GM10248 (cell line): ENCODE measurements at places on chromosomes 6 and 20.

DNA sequence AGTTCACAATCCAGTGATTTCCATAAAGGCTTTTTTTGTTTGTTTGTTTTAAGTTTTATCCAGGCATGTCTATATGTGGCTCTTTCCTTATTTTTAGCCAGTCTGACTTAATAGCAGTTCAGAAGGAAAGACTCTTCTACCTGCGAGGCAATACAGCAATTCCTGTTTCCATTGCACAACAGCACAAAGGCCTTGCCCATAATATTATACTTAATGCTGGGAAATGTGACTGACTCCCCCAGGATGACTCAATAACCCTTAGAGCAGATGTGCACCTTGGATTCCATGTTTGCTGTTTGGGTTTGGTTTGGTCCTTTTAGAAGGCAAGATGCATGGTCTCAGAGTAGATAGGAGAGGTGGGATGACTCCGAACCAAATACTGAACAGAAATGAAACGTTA lies 184.1 kb downstream of the MTFR2 start:
- DNase-seq: no peak

GRCh38 chr20:37160683-37161082 lies 18.4 kb upstream of the RPN2 start:
- no peak for DNase-seq

GRCh38 chr20:24821391-24821790 lies 127.7 kb upstream of the CST7 start:
- no peak for DNase-seq

DNA sequence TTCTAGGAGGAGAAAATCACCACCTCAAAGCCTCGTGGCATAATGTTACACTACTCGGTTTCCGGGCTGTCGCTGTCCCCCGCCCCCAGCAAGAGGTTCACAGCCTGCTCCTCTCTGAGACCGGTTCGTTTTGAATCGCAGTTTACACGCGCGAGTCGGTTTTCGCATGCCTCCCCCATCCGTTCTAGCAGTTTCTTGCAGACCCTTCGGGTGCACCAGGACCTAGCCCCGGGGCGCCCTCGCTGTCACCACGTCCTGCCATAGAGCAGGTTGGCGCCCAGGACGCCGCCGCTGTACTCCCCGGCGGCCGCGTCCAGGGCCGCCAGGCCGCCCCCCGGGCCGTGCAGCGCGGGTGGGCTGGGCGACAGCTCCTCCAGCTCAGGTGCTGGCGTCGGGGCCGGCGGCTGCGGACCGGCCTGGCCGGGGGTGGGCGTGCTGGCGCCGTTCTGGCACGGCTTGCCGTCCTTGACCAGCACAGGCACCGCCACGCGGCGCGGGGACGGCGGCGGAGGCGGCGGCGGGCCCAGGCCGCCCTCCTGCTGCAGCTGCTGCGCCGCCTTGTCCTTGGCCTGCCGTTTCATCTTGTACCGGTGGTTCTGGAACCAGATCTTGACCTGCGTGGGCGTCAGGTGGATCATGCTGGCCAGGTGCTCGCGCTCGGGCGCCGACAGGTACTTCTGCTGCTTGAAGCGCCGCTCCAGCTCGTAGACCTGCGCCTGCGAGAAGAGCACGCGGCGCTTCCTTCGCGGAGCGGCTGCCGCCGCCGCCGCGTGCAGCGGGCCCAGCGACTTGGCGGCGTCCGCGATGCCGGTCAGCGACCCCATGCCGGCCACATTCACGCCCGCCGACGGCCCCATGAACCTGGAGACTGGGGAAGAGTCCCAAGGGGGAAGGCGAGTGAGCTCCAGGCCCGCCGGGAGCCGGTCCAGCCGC lies 1.4 kb downstream of the NKX2-4 start:
- peak; percentile 21 for DNase-seq

- DNase-seq: no peak
Measured at GRCh38 chr6:31622684-31623091, 2.2 kb downstream of the PRRC2A start.

GRCh38 chr6:136551103-136551502 lies 881 bp upstream of the MAP7 start:
- no peak for DNase-seq

DNA sequence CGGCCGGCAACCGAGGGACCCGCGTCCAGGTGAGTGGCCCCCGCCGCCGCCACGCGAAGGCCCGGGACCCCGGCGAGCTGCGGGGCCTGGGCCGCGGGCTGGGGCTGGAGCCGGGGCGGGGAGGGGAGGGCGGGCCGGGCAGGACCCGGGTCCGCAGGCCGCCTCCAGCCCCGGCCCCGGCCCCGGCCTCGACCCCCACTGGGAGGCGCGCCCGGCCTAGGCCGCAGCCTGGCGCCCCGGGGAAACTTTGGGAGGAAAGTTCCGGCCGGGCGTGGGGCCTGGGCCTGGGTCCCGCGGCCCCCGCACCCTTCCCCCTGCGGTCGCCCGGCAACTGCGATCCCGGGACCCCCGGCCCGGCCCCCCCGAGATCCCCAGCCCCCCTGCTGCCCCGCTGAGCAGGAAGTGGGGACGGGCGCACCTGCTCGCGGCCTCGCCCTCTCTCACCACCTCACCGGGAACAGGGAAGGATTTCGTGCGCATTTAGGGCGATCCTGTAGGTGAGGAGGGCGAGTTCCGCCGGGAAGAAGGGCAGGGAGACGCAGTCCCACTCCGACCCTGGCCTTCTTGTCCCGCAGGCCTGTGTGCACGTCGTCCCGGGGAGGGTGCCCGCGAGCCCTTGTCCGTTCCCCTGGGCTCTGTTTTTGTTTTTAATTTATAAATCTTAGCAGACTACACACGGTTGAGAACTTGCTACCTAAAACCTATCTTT lies 402 bp downstream of the OSBPL2 start:
- DNase-seq: no peak

DNA sequence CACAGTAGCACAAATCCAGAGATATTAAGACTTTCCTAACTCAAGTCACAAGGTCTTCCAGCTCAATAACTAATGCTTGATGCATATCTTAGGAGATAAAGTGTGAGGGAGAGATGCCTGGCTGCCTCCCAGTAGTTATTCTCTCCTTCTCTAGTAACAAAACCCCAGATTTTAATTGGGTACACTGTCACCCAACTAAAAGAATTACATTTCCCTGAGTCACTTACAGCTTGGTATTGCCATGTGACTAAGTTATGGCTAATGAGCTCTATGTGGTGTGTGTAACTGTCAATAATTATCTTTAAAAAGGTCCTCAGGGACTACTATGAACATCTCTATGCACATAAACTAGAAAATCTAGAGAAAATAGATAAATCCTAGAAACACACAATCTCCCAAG lies 32.0 kb downstream of the KIF6 start:
- no peak for DNase-seq

DNA sequence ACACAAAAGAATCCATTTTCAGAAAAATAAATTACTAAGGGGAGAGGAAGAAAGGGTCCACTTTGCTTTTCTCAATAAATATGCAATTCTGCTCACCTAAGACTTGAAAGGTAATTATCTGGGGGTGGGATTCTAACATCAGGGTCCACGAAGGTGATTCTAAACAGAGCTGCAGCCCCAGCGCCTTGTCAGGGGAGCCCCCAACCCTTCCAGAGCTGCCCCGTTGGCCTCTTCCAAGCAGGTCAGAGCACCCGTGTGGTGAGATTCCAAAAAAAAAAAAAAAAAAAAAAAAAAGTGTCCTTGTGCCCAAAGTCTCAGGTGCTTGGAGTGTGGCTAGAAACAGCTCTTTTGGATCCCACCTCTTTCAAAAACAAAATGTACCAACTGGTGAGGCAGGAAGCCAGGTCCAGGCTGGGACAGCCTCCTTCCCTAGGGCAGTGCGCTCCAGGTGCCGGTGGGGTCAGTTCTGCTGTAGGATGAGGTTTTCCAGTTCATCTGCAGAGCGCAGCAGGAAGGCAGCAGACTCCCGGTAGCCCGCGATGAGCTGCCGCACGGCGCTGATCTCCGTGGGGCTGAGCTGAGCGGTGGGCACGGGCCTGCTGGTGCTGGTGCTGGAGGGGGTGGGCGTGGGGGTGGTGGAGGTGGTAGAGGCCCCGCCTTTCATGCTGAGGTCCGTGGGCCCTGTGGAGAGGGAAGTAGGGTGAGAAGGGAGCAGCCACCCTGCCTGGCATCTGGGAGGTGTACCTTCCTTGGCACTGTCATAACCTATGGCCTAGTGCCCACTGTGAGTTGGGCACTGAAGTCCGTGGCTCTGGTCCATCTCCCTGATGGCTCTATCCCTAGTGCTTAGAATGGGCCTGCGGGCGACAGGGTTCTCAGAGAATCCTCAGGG lies 89.3 kb downstream of the ASXL1 start:
- no peak for DNase-seq

- peak; percentile 6 for DNase-seq
Measured at GRCh38 chr20:2757969-2758368, 42.5 kb downstream of the CPXM1 start.

DNA sequence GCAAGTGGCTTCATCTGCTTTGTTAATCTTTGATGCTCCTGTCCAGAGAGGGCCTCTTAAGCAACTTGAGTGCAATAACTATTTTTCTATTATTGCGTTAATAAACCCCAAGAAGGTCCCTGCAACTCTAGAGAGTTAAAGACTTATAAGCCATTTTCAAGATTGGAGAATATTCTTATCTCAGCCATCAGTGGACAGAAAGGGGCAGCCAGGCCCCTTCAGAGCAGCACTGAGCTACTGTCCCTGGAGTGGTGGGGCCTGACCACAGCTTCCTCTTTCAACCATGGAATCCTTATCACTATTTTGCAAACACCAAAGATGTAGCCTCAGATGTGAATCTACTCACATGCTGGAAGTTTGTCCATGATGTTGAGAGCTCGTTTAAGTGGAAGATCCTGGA lies 2.8 kb upstream of the MAS1L start:
- no peak for DNase-seq

DNA sequence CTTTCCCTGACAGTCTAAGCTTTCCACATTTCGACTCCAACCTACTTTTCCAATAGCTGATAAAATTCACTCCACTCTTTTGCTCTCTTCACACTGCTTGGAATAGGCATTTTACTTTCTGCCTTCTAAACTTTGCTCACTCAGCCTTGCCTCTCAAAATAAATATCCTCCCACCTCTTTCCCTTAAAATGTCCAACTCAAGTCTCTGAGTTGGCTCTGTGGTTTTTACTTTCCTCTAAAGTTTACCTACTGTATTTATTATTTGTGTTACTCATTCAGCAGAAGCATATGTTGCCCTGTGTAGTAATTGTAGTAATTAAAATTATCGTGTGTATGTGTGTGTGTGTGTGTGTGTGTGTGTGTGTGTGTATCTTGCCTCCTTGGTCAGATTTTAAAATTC lies 20.0 kb upstream of the CDYL start:
- DNase-seq: no peak

- peak; percentile 44 for DNase-seq
Measured at GRCh38 chr6:109441069-109441816, 719 bp downstream of the SMPD2 start.

GRCh38 chr6:126258150-126258549 lies 81.8 kb upstream of the CENPW start:
- no peak for DNase-seq

- DNase-seq: no peak
Measured at GRCh38 chr6:122365775-122366403, 33.6 kb upstream of the HSF2 start.

DNA sequence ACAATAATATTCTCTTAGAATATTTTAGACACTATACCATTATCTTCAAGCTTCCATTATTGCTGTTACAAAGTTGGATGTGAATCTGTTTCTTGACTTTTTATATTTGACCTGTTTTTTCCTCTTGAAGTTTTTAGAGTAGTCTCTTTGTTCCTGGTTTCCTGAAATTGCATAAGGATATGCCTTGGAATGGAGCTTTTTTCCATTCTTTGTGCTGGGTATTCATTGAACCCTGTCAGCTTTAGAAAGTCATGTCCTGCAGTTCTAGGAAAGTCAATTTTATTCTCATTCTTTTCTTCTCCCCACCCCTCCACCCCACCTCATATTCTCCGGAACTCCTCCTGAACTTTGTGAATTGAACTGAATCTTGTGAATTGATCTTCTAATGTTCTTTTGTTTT lies 92.4 kb upstream of the FOXO3 start:
- no peak for DNase-seq

GRCh38 chr20:59022754-59023153 lies 3.5 kb downstream of the TUBB1 start:
- DNase-seq: no peak

DNA sequence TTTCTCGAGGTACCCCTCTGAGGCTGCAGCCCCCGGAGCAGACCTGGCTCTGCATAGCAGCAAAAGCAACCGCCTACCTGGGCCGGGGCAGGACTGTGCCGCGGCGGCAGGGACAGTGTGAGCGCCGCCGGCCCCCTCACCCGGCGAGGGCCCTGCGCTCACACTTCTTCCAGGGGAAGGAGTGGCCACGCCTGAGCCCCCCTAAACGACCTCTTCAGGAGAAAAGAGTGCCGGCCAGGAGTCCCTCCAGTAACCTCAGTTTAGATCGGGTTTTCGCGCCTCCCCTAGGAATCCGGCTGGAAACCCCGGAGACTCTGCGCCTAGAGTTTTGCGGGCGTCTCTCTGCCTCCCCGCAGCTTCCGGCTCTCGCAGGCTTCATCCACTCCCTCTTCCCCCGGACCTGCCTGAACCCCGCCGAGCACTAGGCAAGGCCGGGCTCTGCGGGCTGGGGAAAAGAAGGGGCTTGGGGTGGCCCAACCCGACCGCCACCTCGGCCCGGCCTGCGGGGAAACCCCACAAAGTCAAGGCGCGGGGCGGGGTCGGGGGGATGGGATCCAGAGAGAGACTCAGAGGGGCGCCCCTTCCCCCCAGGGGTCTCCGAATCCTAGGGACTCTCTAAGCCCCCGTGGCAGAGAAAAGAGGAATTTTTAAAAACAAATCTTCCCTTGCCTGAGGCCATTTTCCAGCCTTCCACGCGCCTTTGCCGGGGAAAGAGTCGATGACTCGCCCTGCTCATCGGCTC lies 558 bp downstream of the LINC00237 start:
- peak; percentile 15 for DNase-seq

GRCh38 chr6:87118054-87118453 lies 23.1 kb upstream of the CGA start:
- no peak for DNase-seq

GRCh38 chr6:134602123-134602522 lies 284.2 kb upstream of the SGK1 start:
- DNase-seq: no peak

DNA sequence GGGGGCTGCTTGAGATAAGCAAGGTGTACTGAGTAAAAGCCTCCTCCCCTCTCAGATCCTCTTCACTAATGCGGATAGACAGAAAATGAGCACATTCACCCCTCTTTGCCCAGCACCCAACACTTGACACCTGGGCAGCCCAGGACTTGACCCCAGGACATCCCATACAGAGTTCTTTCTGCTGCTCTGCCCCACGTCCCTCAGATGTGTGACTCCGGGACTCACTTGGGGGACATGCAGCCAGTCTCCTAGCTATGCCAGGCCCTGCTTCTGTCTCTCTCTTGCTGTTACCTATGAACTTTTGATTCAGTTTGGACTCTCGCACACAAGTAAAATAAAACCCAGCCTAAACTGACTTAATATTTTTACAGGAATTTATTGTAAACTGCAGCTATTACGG lies 159.9 kb downstream of the EYA2 start:
- no peak for DNase-seq

- no peak for DNase-seq
Measured at GRCh38 chr6:2865694-2866151, 24.1 kb upstream of the SERPINB1 start.

- no peak for DNase-seq
Measured at GRCh38 chr20:49659056-49659455, 54.6 kb downstream of the B4GALT5 start.

GRCh38 chr6:170265655-170266054 lies 25.2 kb downstream of the DLL1 start:
- DNase-seq: no peak
